ENCODE measurements at places on chromosomes 13 and 19.
A peak's percentile ranks its signal among the peaks of the same experiment; 100 is the strongest.

- H3K36me3 ChIP-seq, result no peaks in the 10 kb centered on the region
- peak overlapping the region; percentile 27 for H3K27ac ChIP-seq
- H3K4me3 ChIP-seq, result no peak overlapping the region
Observed at GRCh38 chr19:2512523-2513431, 36.9 kb downstream of the GADD45B start.

DNA sequence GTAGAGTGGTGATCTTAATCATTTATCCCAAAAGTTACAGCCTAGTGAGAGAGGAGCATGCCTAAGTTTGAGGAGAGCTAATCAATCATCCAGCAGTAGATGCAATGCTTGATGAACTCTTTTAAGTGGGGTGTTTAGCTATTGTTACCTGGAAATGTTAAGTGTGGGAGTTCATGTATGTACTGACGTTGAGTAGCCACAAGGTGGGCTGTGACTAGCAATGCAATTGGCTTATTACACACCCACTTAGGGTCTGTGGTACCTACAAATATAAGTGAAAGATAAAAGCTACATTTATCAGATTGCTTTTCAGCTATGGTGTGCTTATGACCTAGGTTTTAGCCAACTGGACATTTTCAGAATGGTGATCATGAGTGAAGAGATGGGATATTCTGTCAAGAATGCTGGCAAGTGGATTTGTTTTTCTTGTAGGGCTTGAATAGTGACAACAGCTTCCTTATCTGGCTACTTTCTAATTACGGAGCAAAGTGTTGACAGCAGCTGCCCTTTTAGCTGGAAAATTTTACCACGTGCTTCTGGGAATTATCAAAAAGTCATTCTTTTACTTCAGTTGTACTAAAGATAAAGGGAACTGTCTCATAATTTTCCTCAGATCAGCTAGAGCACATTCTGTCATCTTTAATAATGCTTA lies 170.6 kb downstream of the POSTN start:
- H3K4me1 ChIP-seq, result no peaks in the 10 kb centered on the region
- no peak for DNase-seq
- no peak overlapping the region for H3K27ac ChIP-seq

GRCh38 chr13:36454121-36454520 lies 21.8 kb downstream of the CCNA1 start:
- no peak for DNase-seq
- H3K4me3 ChIP-seq, result no peak overlapping the region
- H3K36me3 ChIP-seq, result no peaks in the 10 kb centered on the region
- no peaks in the 10 kb centered on the region for H3K27me3 ChIP-seq
- no peak overlapping the region for H3K27ac ChIP-seq

DNA sequence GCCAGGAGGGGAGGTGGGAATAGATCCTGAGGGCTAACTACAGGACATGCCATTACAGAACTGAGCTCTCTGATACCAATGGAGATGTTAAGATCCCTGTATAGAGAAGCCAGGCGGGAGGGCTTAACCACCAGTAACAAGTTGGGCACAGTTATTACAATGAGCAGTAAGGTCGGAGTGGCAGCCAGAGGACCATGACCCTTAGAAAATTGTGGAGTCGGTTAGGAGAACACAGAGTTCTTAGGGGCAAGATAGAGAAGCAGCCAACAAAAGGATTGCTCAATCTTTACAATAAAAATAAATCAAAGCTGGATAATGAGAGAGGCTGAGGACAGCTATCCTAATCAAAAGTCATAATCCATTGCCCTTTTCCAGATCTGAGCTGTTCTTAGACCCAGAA lies 10.4 kb downstream of the CPB2 start:
- H3K36me3 ChIP-seq, result no peaks in the 10 kb centered on the region
- no peak for DNase-seq
- no peaks in the 10 kb centered on the region for H3K27me3 ChIP-seq
- no peak overlapping the region for H3K4me3 ChIP-seq
- H3K4me1 ChIP-seq, result no peaks in the 10 kb centered on the region
- no peak overlapping the region for H3K27ac ChIP-seq

DNA sequence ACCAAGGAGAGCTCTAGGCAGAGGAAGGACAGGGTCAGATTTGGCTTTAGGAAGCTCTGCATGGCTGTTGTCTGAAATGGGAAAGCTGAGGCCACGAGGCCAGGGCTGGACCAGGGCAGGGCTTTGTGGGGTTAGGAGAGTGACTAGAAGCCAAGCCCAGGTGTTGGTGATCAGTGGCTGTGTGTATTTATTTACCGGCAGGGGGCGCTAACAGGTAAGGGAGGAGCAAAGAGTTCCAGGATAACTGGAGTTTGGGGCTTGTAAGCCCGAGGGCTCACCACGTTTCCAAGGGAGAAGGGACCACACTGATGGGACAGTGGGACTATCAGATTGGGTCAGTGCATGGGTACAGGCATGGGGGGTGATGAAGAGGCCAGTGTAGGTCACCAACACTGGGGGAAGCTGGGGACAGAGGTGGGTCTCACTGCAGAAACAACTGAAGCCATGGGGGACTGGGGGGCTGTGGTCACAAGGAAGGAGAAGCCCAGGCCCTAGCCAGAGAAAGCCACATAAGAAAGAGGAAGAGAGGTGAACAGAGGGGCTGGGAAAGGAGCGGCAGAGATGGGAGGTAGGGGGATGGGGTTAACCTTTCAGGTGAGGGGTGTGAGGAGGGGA lies 3.9 kb downstream of the TMEM147 start:
- DNase-seq, result peak; percentile 80
- no peak overlapping the region for H3K27ac ChIP-seq
- H3K36me3 ChIP-seq, result peaks cover 12% of the 10 kb centered on the region

DNA sequence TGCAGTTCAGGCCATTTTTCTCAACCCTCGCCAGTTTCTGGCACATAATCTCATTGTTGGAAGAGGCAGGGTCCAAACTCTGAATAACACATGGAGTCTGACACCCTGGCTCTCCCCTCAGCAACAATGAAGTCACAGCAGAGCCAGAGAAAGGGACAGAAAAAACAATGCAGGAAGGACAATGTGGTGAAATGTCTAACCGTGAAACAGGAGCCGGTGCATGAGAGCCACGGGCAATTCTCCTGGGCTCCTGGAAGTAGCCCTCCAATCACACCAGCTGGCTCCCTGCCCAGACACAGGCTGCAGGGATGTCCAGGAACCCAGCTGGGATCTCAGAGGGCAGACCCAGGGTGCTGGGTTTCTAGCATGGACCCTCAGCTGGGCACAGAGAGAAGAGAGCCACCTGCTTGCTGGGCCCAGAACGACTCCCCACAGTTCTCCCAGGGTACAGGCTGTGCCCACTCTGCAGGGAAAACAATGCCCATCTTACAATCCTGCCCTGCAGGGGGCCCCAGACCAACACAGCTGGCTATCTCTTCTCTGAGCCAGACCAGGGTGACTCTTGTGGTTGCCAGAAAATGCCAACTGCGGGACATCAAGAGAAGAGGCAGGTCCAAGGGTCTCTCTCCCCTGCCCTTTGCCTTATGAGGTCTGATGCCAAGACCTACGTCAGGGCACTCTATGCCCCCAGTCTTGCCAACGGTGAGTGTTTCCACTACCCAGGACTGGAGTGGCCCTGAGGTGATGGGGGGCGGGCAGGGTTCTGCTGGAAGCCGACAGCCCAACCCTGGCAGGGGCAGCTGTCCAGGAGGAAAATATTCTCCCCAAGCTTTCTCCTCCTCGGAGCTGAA lies 64.5 kb downstream of the CEBPG start:
- DNase-seq, result no peak
- H3K27me3 ChIP-seq, result no peaks in the 10 kb centered on the region
- H3K4me3 ChIP-seq, result no peak overlapping the region
- H3K4me1 ChIP-seq, result peaks cover 7% of the 10 kb centered on the region

DNA sequence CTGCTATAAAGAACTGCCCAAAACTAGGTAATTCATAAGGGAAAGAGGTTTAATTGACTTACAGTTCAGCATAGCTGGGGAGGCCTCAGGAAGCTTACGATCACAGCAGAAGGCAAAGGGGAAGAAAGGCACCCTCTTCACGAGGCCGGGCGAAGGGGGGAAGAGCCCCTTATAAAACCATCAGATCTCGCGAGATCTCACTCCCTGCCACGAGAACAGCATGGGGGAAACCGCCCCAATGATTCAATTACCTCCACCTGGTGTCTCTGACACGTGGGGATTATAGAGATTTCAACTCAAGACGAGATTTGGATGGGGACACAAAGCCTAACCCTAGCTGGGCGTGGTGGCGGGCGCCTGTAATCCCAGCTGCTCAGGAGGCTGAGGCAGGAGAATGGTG lies 42.8 kb downstream of the SLC6A16 start:
- H3K27me3 ChIP-seq, result no peaks in the 10 kb centered on the region
- no peaks in the 10 kb centered on the region for H3K4me1 ChIP-seq
- no peak overlapping the region for H3K27ac ChIP-seq

DNA sequence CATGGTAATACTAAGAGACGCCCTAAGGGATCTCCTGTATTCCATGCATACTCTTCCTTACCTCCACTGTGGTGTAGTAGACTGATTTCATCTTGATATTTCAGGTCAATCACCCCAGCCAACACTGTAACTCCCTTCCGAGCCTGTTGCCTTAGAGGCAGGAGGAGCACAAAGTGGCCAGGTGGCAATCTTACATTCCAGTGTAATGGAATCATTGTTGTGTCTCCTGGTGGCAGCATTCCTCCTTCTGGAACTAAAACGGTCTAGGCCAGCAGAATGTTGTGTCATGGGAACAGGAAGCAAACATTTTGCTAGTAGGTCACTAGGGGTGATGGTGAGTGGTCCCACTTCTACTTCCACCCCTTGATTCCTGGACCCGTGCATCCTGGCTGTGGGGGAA lies 405.7 kb upstream of the SLC10A2 start:
- no peaks in the 10 kb centered on the region for H3K27me3 ChIP-seq
- H3K36me3 ChIP-seq, result no peaks in the 10 kb centered on the region
- DNase-seq, result no peak
- H3K4me1 ChIP-seq, result no peaks in the 10 kb centered on the region

- DNase-seq, result no peak
- peaks cover 2% of the 10 kb centered on the region for H3K4me1 ChIP-seq
- no peak overlapping the region for H3K27ac ChIP-seq
- peaks cover 4% of the 10 kb centered on the region for H3K27me3 ChIP-seq
Observed at GRCh38 chr13:27273658-27274425, 3.2 kb downstream of the RASL11A start.

- DNase-seq, result no peak
- H3K27me3 ChIP-seq, result no peaks in the 10 kb centered on the region
- H3K27ac ChIP-seq, result no peak overlapping the region
- no peaks in the 10 kb centered on the region for H3K36me3 ChIP-seq
- H3K4me1 ChIP-seq, result no peaks in the 10 kb centered on the region
Observed at GRCh38 chr13:99296398-99296797, 10.8 kb downstream of the GPR183 start.

DNA sequence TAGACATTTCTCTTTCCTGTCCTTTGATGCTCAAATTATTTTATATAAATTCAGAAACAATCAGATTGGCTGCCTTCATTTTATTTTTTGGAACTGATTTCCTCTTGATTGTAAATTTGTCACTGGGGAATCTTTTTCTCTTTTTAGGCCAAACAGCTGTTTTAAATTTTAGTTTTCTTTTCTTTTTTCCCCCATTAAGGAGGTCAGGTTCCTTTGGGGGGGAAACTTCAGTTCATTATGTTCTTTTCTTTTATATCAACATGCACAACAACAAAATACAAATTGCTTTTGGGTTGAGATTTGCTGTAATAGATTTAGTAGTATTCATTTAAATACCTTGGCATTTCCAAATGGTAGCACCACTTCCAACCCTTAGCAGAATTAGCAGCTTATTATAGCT lies 264.8 kb upstream of the SPRY2 start:
- no peak overlapping the region for H3K4me3 ChIP-seq
- DNase-seq, result no peak
- no peaks in the 10 kb centered on the region for H3K27me3 ChIP-seq
- peaks cover 3% of the 10 kb centered on the region for H3K4me1 ChIP-seq
- H3K27ac ChIP-seq, result no peak overlapping the region
